ENCODE measurements at places on chromosomes 1 and 21.

DNA sequence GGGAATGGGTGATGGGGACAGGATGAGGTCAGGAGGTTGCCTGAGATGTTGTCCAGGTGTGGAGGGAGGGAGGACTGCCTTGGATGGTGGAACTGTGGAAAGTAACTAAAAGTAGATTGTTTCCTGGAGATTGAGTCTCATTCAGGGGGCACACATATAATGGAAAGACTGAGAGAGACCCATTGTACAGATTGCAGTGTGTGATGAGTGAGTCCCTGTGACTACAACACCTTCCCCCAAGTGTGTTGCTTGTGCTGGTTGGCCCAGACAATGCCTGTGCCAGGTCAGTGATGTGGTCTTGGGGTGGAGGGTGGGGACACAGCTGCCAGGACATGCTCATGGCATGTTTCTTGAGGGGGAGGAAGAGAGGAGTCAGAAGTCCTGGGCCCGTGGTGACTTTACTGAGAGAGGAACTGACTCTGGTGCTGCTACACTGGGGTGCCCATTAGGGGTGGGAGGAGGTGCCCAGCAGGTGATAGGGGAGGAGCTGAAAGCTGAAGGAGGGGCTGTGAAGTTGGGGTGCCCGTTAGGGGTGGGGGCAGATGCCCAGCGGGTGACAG, 5.2 kb downstream of the SNAP47 start:
- no peak for DNase-seq

DNA sequence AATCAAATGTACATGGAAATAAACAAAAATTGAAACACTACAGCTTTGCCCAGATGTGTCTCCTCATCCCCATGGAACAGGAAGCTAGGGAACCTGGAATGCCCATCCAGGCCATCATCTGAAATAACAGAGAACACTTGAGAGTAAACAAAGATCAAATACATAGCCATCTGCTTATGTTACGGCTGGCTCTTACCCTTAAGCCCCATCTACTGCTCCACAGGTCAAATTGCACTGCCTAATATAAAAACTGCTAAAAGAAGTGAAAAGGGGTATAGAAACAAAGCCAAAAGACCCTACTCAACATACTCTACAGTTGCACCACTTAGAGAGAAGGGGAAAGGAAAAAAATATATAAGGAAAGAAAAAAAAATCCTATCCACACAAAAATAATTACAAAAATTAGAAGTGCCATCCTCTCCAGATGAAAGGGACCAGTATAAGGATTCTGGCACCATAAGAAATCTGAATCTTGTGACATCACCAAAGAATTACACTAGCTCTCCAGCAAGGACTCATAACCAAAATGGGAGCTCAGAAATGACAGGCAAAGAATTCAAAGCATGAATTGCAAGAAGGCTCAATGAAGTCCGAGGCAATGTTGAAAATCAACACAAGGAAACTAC, 26.9 kb downstream of the OR6Y1 start:
- peak; percentile 14 for DNase-seq

DNA sequence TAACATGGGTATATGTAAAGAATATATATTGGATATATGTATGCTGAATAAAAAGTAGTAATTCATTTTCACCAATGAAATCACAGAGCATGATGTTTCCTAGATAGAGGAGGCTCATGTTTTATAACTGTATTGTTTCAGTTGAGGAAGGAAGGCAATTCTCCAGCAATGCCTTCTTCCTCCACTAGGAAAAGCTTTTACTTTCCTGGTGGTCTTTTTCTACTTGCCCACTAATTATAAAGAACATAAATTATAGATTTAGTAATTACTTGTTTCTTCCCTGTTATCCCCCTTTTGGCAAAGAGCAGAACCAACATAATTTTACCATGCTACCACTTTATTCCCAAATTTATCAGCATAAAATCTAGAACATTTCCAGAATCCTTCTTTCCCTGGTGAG, 159.0 kb downstream of the PLA2G4A start:
- DNase-seq: no peak

- no peak for DNase-seq
Measured at GRCh38 chr1:61887076-61887867, 145.0 kb downstream of the PATJ start.

- DNase-seq: peak; percentile 66
Measured at GRCh38 chr1:227766015-227766634, 30.9 kb downstream of the SNAP47 start.

- DNase-seq: no peak
Measured at GRCh38 chr1:72064196-72065075, 217.9 kb downstream of the NEGR1 start.

- DNase-seq: no peak
Measured at GRCh38 chr1:64038965-64039364, 164.5 kb upstream of the UBE2U start.

DNA sequence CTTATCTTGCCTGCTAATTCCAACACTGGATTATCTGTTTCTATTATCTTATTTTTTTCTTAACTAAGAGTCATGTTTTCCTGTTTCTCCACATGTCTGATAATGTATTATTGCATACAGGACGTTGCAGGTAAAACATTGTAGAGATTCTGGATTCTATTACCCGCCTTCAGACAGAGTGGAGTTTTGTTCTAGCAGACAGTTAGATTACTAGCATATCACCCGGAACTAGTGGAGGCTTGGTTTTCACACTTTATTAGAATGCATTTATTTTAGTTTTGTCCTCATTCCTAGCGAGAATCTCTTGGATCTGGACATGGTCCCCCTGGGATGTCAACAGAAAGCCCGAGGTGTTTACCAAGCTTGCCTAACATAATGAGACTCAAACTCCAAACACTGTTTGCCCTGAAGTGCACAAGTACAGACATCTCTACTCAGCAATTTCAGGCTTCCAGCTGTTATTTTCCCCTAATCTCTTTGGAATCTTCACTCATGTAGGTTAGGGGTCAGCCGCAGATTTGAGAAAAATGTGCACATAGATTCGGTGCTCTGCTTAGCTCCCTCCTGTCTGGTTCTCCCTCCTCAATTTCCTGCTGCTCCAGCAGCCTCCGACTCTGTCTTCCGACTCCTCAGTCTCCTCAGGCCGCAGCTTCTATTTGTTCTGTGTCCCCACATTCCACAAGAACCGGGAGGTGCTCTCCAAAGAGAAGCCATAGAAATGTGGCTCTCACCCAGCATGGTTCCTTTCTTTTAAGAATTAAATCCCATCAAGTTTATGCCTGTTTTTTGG, 36.8 kb upstream of the PTPRF start:
- no peak for DNase-seq

DNA sequence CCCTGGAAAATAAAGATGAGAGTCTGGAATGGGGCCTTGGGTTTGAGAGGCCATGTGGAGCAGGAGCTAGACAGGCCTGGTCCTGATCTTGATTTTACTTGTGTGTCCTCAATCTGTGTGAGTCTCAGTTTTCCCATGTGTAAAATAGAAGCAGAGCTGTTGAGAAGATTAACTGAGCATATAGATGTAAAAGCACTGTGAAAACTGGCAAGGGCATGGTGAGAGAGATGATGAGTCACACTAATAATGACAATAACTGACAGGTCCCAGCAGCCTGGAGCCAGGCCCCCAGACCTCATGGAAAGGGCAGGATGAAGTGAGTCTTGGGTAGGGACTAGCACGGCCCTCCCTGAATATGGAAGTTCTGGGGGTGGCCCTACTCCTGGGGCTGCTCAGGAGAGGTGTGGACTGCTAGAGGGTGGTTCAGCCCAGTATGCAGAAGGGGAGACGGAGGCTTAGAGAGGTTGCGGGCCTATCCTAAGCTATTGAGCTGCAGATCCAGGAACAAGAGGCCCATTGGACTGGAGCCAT, 2.8 kb upstream of the AHDC1 start:
- DNase-seq: no peak

- no peak for DNase-seq
Measured at GRCh38 chr1:224541901-224542630, 74.1 kb upstream of the CNIH3 start.

GRCh38 chr1:9867408-9868243, 42.4 kb downstream of the CTNNBIP1 start:
- peak; percentile 86 for DNase-seq

DNA sequence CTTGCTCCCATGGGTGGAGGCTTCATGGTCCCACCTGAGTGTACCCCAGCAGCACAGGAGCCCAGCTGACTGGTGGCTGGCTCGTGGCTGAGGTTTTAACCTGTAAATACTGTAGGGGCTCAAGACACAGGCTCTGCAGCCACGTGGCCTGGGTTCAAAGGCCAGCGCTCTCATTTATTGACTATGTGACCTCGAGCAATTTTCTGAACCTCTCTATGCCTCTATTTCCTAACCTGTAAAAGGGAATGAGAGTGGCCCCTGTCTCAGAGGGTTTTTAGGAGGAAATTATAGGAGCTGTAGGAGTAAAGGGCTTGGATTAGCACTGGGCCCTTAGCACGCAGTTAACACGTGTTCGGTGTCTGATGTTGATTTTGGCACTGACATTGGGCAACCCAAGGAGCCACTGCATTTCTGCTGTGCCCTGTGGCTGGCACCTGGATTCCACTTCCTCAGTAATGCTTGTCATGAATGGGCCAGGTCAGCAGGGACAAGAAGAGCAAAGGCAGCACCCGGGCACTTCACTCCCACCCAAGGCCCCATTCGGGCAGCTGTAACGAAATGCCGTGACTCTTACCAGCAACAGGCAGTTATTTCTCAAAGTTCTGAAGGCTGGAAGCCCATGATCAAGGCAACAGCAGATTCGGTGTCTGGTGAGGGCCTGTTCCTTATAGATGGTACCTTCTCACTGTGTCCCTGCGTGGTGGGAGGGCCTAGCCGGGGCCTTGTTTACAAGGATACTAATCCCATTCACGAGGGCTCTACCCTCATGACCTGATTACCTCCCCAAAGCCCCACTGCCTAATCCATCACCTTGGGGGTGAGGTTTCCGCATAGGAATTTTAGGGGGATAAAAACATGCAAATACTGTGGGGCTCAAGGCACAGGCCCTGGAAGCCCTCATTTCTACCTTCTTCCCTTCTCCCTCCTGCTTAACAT, 25.2 kb downstream of the ARHGEF10L start:
- DNase-seq: no peak

Measured in naive thymus-derived CD4-positive, alpha-beta T cell (primary cell).